NCI-H2029 treated with DMSO at 0.1 percent for 48 hours (cell line): ENCODE measurements at places on chromosomes 3 and 15.

DNA sequence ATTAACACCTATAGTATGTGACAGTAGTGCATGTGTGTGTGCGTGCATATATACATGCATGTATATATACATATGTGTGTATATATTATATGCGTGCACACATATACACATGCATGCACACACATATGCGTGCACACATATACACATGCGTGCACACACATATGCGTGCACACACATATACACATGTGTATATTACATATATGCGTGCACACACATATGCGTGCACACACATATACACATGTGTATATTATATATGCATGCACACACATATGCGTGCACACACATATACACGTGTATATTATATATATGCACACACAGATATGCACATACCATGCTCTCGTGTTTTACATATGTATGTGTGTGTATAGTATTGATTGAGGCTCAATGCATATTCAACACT is 42.0 kb upstream of the MAP3K13 start:
- no peak for DNase-seq

DNA sequence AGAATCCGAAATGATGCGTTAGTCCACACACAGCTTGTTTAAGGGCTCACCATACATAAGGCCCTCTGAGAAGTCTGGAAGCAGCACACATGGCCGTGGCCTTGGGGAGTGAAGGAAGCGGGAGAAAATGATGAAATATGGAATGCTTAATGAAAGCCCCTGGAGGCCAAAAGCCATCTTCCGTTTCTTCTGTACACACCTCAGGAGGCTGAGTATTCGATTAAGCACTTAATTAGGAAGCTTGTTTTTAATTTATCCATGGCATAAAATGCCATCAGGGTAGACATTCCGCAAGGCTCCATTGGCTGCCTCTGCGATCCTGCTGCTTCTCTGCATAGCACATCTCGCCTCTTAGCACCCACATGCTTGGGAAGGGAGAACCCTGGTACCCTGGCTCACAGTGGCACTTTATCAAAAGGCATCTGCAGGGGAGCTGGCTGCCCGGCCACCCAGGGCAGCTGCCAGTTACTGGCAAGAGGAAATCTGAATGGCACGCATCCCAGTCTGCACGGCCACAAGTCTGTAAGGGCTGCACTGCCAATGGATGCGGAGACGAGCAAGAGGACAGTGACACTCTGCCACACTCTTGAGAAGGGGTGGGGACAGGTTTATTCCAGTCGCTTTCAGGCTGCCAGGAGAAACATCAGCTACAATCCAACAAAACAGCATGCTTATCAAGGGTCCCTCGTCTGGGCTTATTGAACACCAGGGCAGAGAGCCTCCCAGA is 356.2 kb downstream of the OCA2 start:
- peak; percentile 4 for DNase-seq

DNA sequence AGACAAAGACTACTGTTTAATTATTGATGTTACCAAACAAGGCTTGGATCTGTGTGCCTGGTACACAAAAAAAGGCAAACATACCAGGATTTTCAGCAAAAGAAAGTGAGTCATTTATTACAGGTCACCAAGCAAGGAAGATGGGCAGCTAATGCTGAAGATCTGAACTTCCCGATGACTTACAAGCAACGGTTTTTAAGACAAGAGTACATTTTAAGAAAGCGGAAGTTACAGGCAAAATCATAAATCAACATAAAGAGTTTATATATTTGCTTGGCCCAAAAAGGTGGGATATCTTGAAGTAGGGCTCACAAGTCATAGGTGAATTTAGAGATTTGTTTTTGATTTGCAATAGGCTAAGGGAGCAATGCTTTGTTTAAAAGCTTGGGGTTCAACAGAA is 125.4 kb upstream of the SPATA16 start:
- no peak for DNase-seq

DNA sequence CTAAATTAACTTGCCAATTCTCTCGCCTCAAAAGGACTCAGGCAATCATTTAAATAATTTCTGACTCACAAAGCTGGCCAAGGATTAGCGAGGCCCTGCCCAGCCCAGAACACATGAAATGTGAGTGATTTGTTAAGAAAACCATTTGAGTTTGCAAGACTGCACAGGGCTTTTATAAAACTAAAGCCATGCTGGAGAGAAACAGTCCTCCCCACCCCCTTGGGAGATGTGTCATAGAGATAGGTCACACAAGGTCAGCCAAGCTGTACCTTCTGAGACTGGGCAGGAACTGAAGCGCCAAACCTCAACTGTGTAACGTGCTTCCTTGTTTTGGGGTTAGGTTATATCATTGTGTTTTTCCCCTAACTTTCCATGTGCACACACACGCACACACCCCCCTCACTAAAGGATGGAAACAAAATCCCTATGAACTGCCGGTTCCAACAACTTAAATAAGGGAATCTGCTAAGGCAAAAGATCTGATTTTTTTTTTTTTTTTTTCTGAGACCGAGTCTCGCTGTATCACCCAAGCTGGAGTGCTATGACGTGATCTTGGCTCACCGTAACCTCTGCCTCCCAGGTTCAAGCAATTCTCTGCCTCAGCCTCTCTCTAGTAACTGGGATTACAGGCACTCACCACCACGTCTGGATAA is 8.1 kb downstream of the SPATA12 start:
- DNase-seq, result no peak

DNA sequence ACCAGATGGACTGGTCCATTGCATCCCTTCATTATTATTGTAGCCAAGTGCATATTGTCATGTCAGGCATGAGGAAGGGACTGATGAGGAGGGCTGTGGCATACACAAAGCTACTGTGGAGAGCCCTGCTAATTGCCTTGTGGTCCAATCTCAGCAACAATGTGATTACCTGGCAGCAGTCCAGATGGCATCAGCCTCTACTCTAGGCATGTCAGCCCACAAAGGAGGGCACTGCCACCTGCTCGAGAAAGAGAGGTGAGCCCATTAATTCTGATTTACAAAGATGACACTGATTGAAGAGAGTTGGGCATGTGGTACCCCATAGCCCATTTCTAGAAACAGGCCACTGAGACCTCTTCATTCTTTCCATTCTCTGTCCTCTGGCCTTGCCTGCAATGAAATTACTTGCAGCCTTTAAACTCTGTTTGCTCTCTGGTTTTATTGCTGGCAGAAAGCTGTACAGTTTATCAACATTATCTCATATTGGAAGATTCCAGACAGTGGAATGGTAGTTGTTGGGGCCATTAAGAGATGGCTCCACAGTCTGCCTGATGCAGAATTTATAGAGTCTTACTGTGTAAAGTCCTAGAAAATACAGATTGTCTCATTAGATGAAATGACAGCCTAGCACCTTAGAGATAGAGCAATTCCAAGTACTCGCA is 307.7 kb downstream of the ARPP21 start:
- peak; percentile 92 for DNase-seq

GRCh38 chr15:68700455-68701123 is 120.1 kb downstream of the ANP32A start:
- DNase-seq, result peak; percentile 20

DNA sequence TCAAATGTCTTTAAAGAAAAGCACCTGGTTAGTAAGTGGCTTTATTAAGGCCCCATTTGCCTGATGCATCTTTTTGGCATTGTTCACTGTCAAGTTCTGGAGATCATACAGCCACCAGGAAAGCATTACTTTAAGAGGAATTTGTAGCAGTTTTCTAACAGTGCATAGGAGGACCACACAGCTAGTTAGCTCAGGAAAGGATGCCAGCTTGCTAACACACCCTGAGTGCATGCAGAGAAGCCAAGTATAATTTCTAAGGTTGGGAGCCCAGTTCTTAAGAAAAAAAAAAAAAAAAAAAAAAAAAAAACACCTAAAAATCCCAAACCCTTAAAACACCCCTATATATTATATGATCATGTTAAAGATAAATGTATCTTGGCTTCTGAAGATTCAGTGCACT is 102.0 kb upstream of the FEZF2 start:
- no peak for DNase-seq
